ENCODE measurements at places on chromosomes 7 and 10.

GRCh38 chr10:79247373-79248137 lies 99.7 kb upstream of the PPIF start:
- DNase-seq = no peak

DNA sequence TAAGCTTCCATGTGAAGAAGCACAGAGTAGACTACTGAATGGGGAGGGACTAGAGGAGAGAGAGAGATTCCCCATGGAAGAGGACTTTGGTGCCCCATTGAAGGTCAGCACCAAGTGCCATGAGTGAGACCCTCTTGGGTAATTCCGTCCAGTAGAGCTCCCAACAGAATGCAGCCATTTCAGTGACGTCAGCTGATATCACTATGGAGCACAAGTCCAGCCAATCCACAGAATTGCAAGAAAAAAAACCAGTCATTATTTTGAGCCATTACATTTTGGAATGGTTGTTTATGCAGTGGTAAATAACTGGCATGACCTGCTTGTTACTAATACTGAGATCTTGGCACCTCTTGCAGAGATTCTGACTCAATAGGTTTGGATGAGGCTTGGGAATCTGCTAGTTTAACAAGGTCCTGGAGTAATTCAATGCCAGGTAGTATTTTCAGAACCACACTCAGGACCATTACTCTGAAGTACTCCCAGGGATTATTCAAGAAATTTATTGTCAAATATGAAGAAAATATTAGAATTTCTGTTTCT lies 52.6 kb upstream of the SP8 start:
- DNase-seq = no peak

DNA sequence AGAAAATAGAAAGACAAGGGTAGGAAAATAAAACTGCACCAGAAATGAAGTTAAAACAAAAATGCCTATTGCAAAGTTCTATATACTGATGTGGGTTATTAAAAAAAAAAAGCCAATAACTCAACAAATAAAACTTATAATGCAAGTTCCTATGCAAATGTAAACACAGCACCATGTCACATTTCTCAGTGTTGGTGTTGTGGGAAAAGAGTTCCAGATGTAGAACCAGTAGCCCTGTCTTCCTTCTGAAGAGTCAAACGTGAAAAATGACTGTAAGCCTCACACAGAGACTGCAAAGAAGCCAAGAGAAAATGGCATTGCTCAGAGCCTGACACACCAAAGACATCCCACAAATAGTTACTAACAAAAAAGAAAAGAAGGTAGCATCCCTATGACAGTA lies 10.1 kb downstream of the PON2 start:
- DNase-seq = no peak

DNA sequence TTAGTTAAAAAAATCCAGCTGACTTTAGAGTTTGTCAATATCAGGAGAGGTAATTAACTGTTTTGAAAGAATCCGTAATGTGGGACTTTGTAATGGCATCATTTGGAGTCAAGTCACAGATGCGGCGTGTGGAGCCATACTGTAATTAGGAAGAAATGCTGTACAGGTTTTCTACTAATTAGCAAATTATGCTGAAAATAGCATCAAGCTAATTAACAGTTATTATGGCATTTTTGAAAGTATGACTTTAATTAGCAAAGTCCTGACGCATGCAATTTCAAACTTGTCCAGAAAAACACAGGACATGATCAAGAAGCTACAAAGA lies 68.3 kb downstream of the EBF3 start:
- DNase-seq = no peak

- DNase-seq = no peak
Observed at GRCh38 chr10:96743988-96744585, 23.8 kb upstream of the PIK3AP1 start.

DNA sequence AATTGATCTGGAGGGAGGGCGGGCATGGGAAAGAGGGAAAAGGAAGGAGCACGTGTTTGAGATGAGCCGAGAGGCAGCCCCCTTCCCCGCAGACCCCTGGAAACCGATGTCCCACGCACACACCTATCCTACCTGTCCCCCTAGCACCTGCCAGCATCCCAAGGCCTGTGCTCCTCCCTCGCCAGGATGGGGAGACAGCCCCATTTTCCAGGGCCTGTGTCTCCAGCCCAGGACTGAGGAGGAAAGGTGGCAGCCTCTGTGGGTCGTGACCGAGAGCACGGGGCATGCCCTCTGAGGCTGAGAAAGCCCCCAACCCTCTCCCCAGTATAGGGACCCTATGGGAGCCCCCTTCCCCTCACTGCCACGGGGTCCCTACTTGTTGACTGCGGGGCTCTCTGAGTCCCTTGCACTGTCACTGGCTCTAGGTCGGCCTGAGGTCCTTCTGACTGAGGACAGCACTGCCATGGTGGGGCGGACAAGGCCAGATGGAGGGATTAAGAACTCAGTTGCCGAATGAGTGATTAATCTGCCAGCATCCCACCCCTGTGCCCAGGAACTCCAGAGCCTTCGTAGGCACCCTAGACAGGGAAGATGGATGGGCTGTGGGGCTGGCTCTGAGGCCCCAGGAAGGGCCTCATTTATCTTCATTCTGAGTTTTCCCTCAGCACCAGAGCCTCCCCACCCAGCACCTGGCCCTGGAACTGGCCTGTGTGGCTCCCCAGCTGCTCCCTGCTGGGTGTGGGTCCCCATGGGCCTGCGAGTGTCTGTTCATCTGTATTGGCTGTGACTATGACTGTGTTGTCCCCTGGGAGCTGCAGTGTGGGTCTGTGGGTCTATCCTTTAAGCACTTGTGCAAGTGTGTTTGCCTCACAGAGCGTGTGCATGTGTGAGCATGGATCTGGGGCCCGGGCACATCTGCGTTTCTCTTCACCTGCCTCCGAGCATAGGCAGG lies 26.0 kb downstream of the CRHR2 start:
- no peak for DNase-seq

- no peak for DNase-seq
Observed at GRCh38 chr7:69109246-69109645, 489.0 kb upstream of the AUTS2 start.
